Stimulated activated CD4-positive, alpha-beta T cell treated with anti-CD3 and anti-CD28 coated beads, Interleukin-4, amount 100 ng/mL, for 24 hours (primary cell): ENCODE measurements at places on chromosomes 13 and 19.

- no peak for DNase-seq
These were observed 51.7 kb downstream of the ERCC5 start for GRCh38 chr13:102897371-102898138.

GRCh38 chr19:35095667-35096368 is 19.8 kb upstream of the FXYD3 start:
- no peak for DNase-seq

DNA sequence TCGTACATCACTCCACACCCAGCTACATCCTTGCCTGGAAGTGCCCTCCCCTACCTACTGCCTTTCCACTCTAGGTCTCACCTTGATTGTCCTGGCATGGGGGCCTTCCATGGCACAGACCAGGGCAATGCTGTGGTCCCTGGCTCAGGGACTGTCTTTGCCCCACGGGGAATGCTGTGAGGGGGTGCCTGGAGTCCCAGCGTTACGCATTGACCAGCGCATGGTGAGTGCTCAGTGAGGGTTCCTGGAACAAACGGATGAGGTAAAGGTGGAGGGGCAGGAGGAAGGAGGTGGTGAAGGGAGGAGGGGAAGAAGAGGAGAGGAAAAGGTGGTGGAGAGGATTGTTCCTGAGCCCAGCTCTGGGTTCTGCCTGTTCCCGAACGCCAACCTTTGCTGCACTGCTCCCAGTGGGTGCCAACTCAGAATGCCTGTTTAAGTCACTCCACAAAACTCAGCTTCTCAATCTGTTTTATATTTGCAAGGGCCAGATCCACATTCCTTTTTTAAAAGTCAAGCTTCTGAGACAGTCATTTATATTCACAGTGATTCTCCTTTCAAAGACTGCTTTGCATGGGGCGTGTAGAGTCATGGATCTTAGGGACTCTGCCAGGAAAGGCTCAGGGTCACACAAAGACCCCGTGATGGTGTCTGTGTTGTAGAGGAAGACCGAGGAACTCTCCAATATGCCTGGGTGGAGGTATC is 40.8 kb downstream of the CHST8 start:
- no peak for DNase-seq

GRCh38 chr13:94157705-94158218 is 321.7 kb downstream of the DCT start:
- no peak for DNase-seq

DNA sequence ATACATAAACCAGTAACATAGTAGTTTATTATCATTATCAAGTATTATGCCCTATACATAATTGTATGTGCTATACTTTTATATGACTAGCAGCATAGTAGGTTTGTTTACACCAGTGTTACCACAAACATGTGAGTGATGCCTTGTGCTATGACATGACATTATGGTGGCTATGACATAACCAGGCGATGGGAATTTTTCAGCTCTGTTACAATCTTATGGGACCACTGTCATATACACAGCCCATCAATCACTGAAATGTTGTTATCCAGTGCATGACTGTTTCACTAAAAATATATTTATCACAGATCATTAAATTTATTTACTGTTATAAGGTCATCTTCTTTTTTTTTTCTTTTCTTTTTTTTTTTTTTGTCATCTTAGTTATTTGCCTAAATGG is 674.5 kb downstream of the PCDH17 start:
- no peak for DNase-seq

- DNase-seq = no peak
These were observed 9.7 kb upstream of the STRN4 start for GRCh38 chr19:46755853-46756543.

DNA sequence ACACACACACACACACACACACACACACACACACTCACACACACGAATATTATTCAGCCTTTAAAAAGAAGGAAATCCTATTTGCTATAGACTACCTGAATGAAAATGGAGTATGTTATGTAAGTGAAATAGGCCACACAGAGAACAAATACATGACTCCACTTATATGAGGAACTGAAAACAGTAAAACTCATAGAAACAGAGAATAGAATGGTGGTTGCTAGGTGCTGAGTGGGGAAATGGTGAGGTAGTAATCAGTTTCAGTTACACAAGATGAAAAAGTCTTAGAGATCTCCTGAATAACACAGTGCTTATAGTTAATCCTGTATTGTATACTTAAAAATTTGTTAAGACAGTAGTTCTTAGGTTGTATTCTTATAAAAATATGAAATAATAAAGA is 8.2 kb downstream of the ZNF677 start:
- DNase-seq = no peak

DNA sequence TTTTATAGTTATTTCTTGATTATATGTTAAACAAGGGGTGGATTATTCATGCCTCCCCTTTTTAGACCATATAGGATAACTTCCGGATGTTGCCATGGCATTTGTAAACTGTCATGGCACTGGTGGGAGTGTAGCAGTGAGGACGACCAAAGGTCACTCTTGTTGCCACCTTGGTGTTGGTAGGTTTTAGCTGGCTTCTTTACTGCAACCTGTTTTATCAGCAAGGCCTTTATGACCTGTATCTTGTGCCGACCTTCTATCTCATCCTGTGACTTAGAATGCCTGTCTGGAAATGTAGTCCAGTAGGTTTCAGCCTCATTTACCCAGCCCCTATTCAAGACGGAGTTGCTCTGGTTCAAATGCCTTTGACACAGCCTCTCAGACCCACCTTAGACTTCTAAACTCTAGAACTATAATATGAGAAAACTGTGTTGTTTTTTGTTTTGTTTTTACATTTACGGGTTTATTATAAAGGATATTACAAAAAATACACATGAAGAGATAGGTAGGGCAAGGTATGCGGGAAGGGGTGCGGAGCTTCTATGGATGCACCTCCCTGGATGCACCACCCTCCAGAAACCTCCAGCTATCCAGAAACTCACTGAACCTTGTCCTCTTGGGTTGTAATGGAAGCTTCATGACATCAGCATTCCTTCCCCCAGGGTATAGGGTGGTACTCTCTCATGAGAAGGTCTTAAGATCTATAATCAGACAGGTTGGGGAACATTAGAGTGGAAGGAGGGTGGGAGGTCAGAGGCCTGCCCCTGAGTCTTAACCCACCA is 15.8 kb upstream of the SPRYD7 start:
- no peak for DNase-seq

GRCh38 chr13:59906413-59907049 is 257.2 kb downstream of the DIAPH3 start:
- no peak for DNase-seq

GRCh38 chr13:106628936-106629659 is 61.2 kb upstream of the ARGLU1 start:
- no peak for DNase-seq

GRCh38 chr13:42477596-42478190 is 96.3 kb upstream of the TNFSF11 start:
- no peak for DNase-seq

- no peak for DNase-seq
These were observed 22.5 kb upstream of the ZNF845 start for GRCh38 chr19:53311044-53311443.

- DNase-seq = no peak
These were observed 224.8 kb downstream of the SPRY2 start for GRCh38 chr13:80116107-80116506.

GRCh38 chr13:106530171-106530851 is 5.2 kb downstream of the EFNB2 start:
- no peak for DNase-seq

DNA sequence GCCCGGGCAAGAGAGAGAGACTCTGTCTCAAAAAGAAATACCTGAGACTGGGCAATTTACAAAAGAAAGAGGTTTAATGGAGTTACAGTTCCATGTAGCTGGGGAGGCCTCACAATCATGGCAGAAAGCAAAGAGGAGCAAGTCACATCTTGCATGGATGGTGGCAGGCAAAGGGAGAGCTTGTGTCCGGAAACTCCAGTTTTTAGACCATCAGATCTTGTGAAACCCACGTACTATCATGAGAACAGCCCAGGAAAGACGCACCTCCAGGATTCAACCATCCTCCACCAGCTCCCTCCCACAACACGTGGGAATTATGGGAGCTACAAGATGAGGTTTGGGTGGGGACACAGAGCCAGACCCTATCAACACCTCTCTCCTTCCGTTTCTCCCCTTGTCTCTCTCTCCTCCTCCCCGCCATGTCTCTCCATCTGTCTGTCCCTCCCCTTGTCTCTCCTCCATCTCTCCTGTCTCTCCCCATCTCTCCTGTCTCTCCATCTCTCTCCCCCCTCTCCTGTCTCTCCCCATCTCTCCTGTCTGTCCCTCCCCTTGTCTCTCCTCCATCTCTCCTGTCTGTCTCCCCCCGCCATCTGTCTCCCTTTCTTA is 10.0 kb downstream of the POLR2E start:
- no peak for DNase-seq

- no peak for DNase-seq
These were observed 17.1 kb downstream of the TSHZ3 start for GRCh38 chr19:31332096-31332495.

- peak; percentile 96 for DNase-seq
These were observed at the start of gene ZSWIM4 for GRCh38 chr19:13794757-13795589. Gene ZSWIM4 (plus strand): TSS chr19:13795443. CDS start chr19:13795649, 206 bp downstream.

DNA sequence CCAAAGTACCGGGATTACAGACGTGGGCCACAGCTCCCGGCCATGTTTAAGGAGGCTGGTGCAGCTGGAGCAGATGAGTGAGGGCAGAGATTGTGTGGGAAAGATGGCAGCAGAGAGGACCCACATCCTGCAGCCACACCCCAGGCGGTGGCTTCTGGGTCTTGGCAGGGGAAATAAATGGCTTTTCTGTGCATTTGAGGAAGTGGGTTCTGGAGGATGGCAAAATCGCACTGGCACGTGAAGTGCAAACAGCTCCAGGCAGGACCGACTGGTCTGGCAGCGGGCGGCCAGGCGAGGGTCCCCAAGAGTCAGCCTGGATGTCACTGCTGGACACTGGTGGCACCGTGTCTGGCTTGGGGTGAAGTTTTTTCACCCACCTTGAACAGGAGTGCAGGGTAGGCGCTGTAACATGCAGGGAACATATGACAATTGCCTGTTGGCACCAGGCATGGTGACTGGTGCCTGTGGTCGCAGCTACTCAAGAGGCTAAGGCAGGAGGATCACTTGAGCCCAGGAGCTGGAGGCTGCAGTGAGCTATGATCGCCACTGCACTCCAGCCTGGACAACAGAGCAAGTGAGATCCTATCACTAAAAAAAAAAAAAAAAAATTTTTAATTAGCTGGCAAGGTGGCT is 8.4 kb downstream of the B3GNT3 start:
- DNase-seq = no peak

DNA sequence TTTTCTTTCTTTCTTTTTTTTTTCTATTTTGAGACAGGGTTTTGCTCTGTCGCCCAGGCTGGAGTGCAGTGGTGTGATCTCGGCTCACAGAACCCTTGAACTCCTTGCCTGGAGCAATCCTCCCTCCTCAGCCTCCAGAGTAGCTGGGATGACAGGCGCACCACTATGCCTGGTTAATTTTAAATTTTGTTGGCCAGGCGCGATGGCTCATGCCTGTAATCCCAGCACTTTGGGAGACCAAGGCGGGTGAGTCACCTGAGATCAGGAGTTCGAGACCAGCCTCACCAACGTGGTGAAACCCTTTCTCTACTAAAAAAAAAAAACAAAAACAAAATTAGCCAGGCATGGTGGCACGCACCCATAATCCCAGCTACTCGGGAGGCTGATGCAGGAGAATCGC is 8.7 kb upstream of the SBNO2 start:
- no peak for DNase-seq

DNA sequence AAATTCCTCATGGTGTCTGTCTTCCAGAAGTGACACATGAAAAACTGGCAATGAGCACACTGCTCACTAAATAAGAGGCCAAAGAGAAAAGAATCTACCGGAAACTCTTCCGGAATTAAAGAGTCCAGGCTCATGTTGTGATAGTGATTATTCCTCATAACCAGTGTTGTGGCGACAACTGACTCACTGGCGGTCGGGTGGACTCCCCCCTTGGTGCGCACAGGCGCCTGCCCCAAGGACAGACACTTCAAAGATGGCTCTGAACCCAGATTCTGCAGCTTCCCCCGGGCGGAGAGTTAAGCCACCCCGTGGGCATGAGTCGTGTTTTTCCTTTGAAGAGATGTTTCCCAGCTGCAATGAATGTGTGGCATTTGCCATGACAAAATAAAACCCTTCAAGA is 10.3 kb downstream of the IL17D start:
- DNase-seq = no peak

DNA sequence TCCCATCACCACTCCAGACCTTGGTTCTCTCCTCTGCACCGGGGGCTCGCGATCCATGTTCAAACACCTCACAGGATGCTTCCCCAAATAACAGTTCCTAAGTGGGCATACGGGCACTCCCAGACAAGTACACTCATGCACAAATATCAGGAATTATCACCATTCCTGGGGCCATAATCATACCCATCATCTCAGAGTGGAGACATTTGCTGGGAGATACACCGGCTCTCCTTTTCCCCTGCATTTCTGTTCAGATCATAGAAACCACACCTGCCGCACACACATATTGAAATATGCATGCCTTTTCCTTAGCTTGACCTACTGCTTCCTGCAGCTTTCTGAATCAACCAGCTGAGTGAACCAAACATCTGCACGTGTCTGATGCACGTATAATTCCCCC is 33.9 kb upstream of the MBNL2 start:
- DNase-seq = no peak

DNA sequence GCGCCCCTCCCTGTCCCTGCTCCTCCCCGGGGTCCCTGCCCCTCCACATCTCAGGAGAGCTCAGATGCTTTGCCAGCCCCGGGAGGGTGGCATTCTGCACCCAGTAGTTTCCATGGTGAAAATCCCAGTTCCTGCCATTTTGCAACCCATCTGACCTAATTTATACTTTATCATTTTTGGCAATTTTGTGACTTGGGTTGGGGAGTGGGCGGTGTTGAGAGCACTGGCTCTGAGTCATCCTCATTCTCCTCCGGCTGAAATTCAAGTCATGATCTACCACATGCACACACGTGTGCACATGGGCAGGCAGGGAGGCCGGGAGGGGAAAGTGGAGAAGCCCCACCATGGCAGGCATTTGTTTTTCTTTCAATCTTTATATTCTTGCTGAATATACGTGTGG is 208.6 kb downstream of the URI1 start:
- DNase-seq = no peak

GRCh38 chr19:49327878-49328544 is 3.0 kb upstream of the SLC6A16 start:
- DNase-seq = peak; percentile 64

DNA sequence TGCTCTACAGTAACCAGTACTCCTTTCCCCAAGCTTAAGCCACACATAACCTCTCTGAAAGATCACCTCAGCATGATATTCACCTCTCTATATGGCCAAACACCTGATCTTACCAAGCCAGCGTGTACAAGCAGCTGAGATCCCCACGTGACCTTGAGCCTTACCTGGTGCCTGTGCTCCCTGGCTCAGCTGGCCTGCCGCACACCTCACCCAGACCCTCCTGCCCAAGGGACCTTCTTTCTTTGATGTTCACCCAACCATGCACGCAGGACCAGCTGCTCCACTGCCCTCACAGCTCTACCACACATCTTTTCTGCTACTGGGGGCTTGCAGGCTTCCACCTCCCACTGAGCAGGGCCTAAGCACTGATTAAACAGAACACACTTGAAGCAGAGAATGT is 9.0 kb downstream of the DHRS12 start:
- no peak for DNase-seq

- DNase-seq = no peak
These were observed 1289.4 kb downstream of the PCDH9 start for GRCh38 chr13:65940720-65941119.

- DNase-seq = no peak
These were observed 17.7 kb upstream of the RUBCNL start for GRCh38 chr13:46404733-46405100.
